ENCODE measurements at places on chromosomes 5 and 9. TPM values are rescaled to one million over a fixed set of nuclear protein-coding genes. Genes with fewer than 3 reads are reported as not detected.

DNA sequence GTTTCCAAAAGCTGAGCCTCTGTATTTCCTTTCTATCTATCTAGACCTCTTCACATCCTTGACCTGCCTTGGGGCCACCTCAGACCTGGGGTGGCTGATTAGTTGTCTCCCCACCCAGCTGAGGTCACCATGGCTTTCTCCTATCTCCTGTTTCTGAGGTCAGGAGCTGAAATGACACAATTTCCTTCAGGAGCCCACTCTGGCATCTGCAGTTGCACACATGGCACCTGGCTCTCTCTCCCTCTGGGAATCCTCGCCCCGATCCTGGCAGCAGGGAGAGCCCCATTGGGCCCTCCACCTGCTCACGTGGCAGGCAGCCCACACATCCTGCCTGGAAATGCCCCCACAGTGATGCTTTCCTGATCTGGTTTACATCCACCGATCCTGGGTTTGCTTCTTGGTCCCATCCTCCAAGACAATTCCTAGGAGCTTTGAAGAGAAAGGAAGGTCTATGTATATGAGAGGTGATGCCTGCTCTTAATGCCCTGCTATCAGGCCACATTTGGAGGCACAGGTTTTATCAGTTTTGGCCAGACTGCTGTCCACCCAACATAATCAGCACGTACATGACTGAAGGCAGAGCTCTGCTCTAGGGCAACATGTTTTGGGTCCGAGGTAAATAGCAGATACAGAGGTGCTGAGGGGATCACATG is 53.7 kb downstream of the MARCHF3 start:
- DNase-seq = no peak

- DNase-seq = no peak
Observed at GRCh38 chr5:6544561-6544935, 88.3 kb downstream of the NSUN2 start.

The AOPEP gene
- 20.4 TPM for total RNA-seq

The NUDT12 gene
- 2.6 TPM for total RNA-seq

The COL15A1 gene
- 0.15 TPM for total RNA-seq

Data from activated B cell treated with CpG ODN at 0.5 μM for 24 hours (primary cell).